Stimulated activated CD4-positive, alpha-beta T cell treated with anti-CD3 and anti-CD28 coated beads, Interleukin-4, amount 100 ng/mL, for 24 hours (primary cell): ENCODE measurements at places on chromosomes 1 and 21.

GRCh38 chr1:76142771-76143540 is 68.4 kb downstream of the ST6GALNAC3 start:
- DNase-seq = no peak

GRCh38 chr1:72037745-72038343 is 244.5 kb downstream of the NEGR1 start:
- DNase-seq = no peak

GRCh38 chr21:18801468-18801867 is 397.9 kb upstream of the TMPRSS15 start:
- no peak for DNase-seq

DNA sequence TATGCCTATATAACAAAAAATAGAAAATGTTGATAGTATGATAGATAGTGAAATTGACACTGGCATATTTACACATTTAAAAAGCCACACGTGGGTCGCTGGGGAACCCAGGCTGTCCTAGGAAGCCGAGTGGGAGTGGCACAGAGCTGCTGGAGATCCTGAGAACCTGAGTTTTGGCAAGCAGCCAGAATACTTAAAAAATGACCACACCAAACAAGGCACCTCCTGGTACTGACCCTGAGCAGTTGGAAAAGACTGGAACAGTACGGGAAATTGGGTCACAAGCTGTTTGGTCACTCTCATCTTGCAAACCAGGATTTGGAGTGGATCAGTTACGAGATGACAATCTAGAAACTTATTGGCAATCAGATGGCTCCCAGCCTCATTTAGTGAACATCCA is 111.5 kb downstream of the ZFYVE9 start:
- DNase-seq = no peak

DNA sequence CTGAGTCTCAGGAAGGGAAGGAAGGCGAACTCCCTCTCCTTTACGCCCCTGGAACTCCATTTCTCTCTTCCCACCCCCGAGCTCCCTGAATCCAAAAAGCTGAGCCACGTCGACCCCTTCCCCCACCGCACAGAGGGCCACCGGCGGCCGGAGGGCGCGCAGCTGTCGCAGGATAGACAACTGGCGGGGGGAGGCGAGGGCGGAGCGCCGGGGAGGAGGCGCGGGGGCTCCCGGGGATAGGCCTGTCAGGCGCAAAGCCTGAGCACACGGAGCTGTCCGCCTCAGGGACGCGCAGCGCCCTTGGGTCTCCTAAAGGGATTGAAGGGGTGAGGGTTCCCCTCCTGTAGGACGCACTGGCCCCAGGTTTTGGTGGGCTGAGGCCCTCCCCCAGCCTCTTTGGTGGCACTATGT is 752 bp upstream of the ACTA1 start:
- DNase-seq = no peak

DNA sequence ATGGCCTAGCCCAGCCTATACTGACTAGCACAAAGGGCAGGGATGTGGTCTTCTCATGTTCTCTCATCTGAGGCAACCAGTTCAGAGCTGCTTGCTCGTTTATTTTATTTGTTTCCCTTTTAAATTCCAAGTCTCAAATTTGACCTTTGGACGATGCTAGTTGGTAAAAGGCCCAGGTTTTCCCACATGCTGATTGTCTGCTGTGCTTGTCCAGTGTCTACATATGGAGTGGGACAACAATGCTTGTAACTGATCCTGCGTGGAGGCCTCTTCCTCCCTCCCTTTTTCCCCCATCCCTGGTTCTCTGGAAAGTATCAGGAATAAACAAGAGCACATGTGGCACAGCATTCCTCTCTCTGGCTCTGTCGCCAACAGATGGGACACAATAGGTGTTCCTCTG is 34.0 kb upstream of the BEND5 start:
- no peak for DNase-seq

- peak; percentile 89 for DNase-seq
Measured at GRCh38 chr1:37477198-37477931, 3.0 kb downstream of the ZC3H12A start.

DNA sequence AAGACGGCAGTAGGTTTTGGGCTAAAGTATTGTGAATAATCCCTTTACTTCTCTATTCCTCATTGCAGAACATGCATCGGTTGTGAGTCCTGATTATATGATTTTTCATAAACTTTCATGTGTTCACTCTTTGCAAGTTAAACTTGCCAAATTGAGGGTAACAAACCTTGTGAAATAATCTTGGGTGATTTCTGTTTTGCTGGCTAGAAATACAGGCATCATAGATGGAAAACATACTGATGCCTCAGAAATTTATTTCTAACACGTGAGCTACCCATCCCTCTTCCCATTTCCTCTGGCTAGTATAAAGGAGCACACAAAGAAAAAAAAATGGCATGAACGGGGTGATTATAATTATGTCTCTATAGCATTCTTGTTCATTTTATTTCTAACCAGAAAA is 39.6 kb downstream of the RGS5 start:
- DNase-seq = no peak

- no peak for DNase-seq
Measured at GRCh38 chr21:27108228-27108627, 141.3 kb upstream of the ADAMTS5 start.

DNA sequence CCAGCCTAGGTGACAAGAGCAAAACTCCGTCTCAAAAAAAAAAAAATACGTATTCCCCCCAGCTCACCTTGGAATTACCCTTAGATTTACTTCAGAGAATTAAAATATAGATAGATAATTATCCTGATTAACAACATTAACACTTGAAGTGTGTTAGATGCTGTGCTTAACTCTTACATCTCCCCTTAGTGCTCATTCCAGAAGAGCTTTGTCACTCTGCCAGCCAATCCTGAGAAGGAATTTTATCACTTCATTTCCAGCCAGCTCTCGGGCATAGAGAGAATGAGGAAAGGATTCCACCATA is 1.6 kb upstream of the SHC1 start:
- no peak for DNase-seq

DNA sequence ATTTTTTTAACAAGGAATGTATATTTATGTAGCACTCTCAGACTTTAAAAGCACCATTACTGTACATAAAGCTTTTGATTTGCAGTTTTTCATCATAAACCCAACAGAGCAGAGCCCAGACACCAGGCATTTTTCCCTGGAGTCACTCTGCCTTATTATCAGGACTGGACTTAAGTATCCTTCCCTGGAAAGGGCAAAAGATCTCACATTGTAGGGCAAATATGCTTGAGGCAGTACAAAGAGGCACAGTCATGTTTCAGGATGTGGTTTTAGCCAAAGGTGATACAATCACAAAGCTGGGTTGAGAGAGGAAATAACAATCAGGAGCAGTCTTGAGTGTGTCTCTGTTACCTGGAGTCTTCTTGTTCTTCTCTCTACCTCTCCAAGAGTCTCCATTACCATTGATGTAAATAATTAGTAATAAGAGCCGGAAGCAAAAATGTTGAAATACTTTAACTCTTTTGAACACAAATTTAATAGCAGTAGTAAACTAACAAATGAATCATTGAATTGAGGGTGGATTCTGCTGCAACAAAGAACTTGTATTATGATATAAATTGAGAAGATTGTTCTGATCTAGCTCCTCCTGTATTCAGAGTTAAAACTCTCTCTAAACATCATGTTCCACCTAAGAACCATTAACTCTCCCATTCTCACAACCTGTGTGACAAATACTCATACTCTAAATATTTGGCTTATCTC is 160.5 kb downstream of the LTN1 start:
- DNase-seq = peak; percentile 5

GRCh38 chr1:197908716-197909220 is 6.3 kb downstream of the C1orf53 start:
- no peak for DNase-seq

DNA sequence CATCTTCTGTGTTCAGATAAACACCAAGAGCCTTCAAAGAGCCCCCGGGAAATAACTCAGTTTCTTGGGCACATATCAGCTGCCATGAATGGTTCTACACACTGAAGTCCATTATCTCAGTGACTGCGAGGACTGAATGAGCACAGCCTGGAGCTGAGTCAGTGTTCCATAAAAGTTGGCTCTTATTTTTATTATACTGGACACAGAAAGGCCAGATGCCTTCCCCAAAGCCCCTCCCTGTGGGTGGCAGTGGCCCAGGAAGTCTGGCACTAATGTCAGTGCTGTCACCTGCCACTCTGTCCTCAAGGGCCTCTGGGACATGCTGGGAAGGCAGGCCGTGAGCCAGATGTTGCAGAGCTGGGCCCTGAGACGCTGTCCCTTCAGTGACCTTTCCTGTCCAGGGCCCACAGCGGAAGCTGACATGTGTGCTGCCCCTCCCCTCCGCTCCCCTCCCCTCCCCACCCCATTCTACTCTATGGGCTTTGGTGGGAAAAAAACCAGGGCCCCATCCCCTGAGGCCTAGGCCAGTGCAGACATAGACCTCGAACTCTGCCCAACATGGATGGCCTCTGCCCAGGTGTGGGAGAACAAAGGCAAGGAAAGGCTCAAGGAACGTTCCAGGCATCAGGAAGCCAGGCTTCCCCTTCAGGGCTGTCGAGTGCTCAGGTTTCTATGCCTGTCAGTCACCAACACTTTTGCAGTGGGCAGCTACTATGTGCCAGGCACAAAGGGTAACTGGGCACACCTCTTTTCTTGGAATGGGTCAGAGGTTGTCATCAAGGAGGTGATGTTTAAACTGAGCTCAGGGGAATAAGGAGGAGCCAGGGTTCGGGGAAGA is 22.4 kb upstream of the NPPB start:
- no peak for DNase-seq

DNA sequence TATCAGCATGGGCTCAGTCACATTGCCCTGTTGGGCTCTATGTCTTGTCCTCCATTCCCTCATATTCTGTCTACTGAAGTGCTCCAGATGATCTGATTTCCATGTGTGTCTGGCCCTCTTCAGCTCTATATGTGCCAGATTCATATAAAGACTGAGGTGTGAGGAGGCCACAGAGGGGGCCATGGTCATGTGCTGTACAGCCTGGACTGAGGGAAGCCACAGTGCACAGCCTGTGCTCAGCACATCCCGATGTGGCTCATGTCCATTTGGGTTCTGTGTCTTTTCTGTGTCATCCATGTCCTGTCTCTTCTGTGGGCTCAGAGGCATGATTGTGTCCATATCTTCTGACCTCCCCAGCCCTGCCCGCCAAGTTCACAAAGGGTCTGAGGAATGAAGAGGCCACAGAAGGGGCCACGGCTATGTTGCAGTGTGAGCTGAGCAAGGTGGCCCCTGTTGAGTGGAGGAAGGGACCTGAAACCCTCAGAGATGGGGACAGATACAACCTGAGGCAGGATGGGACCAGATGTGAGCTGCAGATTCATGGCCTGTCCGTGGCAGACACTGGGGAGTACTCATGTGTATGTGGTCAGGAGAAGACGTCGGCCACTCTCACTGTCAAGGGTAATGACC is 97.0 kb downstream of the OBSCN start:
- no peak for DNase-seq

- no peak for DNase-seq
Measured at GRCh38 chr1:92754000-92754718, 30.7 kb downstream of the EVI5 start.

GRCh38 chr1:245512980-245513578 is 358.3 kb downstream of the KIF26B start:
- DNase-seq = no peak

GRCh38 chr1:3819771-3820200 is 23.5 kb upstream of the LRRC47 start:
- no peak for DNase-seq

DNA sequence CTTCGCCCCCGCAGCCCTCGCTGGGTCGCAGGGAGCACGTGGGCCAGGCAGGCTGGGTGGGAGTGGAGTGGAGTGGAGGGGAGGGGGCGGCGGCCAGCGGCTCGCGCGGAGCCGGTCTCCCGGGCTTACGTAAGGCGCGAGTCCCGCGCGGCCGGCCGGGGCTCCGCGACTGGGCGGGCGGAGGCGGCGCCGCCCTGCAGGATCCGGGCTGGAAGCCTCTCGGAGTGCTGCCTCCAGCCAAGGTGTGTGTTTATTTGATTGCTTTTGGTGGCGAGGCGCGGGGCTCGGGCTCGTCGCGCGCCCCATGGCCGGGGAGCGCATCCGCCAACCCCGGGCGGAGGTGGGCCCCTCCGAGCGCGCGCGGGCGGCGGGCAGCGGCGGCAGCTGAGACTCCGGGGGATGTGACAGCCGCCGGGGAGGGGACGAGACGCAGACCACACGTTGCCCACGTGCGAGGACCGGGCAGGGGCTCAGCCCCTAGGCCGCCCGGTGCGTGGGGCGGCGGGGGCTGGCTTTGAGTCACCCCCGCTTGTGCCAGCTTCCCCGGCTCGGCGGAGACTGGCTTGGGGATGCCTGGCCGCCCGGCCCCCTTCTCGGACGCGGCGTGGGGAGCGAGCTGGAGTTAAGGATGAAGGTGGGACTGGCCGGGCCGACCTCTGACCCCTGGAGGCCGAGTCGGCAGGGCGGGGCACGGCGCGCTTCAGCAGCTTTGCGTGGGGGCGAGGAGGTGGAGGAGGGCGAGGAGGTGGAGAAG is 402 bp upstream of the AK4 start:
- peak; percentile 7 for DNase-seq

DNA sequence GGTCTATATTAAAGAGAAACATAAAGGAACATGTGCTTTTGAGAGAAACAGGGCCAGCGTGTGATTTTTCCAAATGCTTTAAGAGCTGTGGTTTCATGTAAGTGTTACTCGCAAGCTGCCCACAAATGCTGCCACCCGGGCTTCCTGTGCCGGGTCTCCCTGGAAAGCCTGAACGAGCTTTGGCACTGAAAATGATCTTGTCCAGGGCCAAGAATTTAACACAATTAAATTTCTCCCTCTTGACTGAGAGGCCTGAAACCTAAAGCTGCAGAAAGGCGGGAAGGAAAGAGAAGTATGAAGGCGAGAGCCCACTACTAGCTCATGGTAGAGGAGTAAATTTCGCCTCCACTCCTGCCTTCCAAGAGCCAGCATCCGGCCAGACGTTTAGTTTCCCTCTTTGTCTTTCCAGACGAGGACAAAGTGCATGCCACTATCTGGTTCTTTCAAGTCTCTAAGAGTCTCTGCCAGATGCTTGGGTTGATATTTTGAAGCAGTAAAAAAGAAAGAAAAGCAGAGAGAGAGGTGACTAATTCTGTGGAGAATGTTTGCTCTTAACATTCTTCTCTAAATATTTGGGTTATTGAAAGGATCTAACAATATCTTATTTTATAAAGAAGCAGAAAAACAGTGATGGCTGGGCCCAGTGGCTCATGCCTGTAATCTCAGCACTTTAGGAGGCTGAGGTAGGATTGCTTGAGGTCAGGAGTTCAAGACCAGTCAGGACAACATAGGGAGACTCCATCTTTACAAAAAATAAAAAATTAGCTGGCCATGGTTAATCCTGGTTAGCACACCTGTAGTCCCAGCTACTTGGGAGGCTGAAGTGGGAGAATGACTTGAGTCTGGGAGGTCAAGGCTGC is 100.0 kb upstream of the HNRNPU start:
- no peak for DNase-seq
